ENCODE measurements at places on chromosomes 1 and 21.

DNA sequence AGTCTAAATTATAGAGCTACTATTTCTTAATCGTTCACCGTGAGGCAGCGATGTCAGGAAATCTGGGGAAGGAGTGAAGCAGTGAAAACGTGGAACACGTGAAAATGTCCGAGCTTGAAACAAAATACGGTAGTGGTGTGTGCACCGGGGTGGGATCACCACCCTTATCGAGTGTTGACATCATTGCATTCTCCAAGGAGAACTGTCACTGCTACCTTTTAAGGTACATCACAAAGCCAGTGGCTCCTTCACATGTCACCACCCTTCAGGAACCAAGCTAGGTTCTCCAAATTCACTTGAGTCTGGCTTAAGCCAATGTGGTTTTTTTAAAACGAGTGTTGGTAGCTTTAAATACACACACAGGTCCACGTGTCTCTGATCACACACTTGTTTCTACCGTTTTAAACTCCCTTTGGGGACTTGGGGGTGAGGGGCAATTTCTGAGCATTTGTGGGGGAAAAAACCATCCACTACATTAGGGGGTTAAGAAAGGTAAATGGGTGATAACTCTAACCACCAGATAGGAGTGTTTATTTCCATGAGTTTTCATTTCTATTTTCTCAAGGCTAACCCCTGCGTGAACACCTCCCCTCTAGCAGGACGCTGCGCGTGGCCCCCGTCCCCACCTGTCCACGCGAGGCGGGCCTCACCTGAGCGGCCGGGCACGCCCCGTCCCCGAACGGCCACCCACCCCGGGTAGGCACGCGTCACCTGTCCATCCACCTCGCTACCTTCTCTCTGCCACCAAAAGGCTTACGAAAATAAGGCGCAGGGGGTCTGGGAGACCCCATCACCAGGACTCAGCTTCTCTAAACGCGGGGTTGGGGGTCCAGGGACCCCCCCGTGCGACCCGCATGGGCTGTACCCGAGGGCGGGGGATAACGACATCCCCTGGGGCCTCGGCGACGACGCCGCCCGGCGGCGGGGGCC lies 978 bp downstream of the PRDM15 start:
- no peak for DNase-seq

DNA sequence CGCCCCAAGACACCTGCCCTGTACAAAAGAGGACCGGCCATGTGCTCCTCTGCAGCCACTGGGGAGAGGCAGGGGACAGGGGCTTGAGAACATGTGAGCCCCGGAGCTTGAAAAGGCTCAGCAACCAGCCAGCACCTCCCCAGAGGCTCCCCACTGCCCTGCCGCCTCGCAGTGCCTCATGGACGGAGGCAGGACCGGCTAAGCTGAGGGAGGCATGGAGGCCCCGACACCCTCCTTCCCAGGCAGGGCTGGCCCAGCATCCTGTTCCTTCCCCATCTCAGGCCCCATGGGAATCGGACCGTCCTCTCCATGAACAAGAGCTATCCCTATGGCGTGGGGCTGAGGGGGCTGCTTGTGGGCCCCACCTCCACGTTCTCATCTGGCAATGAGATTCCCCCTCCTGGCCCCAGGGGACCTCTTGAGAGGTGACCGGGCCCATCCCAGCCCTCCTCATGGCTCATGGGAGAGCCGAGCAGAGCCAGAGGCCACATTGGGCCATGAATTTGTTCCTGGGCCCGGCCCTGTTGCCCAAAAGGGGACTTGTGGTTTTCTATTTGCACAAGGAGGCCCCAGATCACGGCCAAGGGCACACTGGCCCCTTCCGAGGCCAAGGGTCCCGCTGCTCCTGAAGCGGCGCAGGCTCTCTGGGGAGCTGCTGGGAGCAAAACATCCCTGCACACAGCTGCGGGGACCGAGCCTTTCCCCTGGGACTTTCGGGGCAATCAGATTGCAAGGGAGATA lies 65.2 kb upstream of the ARHGEF16 start:
- no peak for DNase-seq

- DNase-seq: no peak
Measured at GRCh38 chr21:44752671-44753235, 41.4 kb upstream of the TSPEAR start.

DNA sequence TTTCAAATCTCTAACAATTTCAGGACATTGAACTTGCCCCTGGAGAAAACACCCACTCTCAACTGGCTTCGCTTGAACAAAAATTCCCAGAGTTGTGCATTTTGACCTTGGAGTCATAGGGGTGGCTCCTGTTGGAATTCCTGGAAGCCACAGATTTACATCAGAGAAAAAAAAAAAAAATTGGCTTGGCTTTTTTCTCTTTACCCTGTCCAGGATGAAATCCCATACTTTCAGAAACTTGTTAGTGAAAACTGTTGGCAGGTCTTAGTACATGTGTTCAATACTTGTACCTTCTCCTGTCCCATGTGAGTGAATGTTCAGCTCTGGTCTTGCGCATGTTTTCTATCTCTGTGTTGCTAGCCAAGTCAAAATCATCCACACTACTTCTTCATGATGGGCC lies 228.8 kb downstream of the TGFB2 start:
- no peak for DNase-seq

- no peak for DNase-seq
Measured at GRCh38 chr21:24727803-24728440, 879.4 kb downstream of the MRPL39 start.

GRCh38 chr1:1344655-1345361 lies 4.4 kb downstream of the DVL1 start:
- no peak for DNase-seq

- no peak for DNase-seq
Measured at GRCh38 chr1:81044708-81045107, 756.0 kb upstream of the ADGRL2 start.

DNA sequence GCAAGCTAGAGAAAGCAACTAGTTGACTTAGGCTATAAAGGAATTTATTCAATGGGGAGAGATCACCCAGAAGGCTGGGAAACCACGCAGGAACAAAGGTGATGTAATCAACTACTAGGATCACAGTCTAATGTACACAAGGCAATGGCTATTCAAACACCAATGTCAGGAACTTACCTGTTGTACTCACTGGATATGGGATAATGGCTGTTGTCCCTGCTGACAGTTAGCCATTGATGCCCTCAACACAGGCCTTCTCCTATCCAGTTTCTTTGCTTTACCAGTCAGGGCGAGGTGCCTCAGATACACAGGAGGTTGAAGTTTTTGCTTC lies 32.3 kb downstream of the C21orf91 start:
- no peak for DNase-seq

DNA sequence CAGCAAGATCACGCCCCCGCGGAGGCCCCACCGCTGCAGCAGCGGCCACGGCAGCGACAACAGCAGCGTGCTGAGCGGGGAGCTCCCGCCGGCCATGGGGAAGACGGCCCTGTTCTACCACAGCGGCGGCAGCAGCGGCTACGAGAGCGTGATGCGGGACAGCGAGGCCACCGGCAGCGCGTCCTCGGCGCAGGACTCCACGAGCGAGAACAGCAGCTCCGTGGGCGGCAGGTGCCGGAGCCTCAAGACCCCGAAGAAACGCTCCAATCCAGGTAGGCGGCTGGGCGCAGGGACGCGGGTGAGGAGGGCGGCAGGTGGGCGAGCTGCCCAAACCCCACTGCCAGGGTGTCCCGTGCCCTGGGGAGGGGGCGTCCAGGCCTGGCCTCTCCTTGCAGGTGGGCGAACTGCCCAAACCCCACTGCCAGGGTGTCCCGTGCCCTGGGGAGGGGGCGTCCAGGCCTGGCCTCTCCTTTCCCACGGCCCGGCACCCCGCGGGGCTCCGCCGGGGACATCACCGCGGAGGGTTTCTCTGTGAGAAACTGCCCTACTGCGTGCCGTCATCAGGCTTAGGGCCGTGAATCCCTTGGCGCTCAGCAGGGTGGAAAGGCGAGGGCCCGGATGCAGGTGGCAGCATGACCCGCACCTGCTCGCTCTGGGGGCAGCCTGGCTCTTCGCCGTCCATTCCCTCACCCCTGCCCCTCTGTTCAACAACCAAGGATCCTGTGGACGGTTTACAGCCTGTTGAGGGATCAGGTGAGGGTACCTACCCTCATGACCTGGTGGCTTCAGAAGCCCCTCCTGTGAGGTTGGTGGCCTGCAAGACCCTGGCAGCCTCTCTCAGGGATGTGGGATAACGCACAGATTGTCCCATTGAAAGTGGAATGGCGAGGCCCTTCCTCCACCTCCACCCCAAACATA lies 534.0 kb downstream of the KIF26B start:
- no peak for DNase-seq

DNA sequence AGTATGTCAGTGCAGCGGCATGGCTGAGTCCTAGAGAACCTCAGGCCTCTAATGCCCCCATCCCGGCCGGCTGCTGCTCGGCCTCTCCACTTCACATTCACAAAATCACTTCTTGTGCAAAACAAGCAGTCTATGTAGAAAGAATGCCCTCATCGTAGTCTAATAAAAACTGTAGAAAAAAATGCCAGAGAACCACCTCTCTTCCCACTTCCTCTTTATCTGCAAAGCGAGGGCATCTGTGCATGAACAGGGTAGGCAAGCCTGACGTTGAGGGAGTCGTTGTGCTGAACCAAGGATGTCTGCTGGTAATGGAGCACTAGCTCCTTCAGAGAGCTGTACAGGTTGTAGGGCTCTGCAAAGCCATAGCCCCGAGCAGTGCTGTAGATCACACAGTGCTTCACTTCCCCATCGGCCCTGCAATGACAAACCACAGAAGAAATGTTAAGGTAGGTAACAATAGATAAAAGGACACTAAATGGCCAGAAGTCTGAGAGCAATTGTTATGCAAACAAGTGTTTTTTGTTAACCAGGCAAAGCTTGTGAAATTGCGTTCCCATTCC lies 88.9 kb downstream of the PIK3R3 start:
- DNase-seq: peak; percentile 89

GRCh38 chr1:70462611-70463010 lies 51.5 kb downstream of the CTH start:
- DNase-seq: no peak

DNA sequence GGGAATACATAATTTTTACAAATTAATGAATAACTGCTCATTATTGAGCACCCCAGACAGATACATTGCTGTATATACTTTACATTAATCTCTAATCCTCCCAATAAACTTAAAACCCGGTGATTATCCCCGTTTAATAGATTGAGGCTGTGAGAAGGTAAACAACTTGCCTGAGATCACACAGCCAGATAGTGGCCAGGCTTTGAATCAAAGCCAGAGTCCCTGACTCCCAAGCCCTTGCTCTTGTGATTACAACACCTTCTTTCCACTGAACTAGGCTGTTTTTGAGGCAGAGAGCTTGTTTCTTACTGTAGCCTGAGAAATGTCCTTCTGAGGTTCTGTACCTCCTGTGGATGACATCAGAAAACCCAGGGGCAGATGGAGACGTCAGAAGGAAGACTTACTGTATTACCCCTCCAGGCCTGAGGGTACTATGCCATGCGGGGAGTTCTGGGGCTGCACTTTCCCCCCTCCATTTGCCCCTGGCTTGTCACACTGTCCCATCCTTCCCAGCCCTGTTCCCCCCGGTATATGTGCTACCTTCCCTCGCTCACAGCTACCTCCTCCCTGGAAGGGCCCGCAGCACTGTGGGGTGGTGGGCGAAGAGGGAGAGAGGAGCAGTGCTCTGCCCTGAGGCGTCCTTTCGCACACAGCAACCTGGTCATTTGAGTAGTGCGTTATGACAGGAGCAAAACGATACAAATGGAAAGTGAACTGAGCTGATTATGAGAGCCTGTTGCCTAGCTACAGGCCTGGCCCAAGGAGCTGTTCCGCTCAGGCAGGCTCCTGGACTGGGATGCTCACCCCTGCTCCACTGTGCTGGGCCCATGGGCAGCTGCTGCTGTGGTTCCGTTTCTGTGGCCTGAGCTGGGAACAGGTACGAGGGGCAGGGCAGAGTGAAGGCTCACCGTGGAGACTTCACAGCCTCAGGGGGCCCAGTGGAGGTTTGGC lies 4.6 kb downstream of the KCNC4 start:
- DNase-seq: no peak

- DNase-seq: no peak
Measured at GRCh38 chr1:14869187-14869586, 270.7 kb downstream of the KAZN start.

GRCh38 chr21:44946254-44947041 lies 6.6 kb downstream of the SLX9 start:
- DNase-seq: no peak
